ENCODE measurements at places on chromosomes 7 and 10.

- no peak for DNase-seq
Observed at GRCh38 chr7:115721293-115722217, 309.0 kb downstream of the TFEC start.

GRCh38 chr10:26439406-26440087 is 1.4 kb downstream of the APBB1IP start:
- no peak for DNase-seq

DNA sequence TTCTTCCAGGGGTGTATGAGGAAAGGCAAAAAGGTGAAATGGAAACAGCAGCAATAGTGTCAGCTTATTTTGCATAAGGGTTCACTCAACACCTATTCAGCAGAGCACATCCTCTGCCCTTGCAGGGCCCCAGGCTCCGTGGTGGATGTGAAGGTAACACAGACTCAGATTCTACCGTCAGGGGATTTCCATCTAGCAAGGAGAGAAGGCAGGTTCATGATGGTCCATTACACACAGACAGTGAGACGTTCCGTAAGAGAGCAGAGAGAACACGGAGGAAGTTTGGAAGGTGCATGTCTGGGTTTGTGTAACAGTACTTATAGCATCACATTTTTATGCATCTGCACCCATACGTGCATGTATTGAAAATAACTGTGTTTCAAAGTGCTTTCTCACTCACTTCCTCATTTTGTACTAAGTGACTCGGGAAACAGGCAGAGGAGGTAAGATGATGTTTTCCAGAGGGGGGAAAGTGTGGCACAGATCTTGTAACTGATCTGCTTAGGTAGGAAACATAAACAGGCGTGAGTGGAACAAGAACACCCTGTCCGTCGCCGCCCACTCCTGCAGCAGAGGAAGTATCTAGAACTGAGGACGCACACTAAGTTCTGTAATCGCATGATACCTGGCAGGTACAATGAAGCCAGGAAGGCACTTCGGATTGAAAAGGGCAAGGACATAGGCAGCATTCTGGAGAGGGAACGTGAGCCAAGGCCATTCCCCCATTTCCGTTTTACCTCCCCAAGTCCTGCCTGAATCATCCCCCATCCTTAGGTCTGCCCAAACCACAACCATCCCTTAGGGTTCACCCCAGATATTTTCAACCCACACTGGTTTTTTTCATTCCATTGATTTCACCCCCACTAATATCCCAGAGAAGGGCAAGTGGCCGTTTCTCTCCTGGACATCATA is 1.0 kb upstream of the ENO4 start:
- peak; percentile 71 for DNase-seq

GRCh38 chr7:86647385-86648094 is 3.8 kb downstream of the GRM3 start:
- no peak for DNase-seq

- DNase-seq, result no peak
Observed at GRCh38 chr7:107879400-107880035, 11.5 kb upstream of the DLD start.

DNA sequence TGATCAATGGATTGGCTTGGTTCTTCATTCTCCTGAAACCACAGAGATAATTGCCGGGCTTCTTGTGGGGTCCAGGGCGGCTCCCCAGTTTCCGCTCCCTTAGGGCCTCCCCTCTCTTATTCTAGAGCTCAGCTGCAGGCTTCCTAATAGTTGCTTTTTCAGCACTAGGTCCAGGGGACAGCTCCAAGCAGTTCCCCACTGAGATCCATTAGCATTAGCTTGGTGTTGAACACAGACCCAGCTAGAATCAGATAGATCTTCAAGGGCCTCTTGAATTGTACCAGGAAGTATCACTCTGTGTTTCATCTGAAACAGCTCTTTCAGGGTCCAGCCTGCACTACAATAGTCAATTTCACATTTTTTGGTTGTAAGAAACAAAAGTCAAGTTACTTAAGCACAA is 238.7 kb downstream of the SEC23IP start:
- DNase-seq, result no peak

DNA sequence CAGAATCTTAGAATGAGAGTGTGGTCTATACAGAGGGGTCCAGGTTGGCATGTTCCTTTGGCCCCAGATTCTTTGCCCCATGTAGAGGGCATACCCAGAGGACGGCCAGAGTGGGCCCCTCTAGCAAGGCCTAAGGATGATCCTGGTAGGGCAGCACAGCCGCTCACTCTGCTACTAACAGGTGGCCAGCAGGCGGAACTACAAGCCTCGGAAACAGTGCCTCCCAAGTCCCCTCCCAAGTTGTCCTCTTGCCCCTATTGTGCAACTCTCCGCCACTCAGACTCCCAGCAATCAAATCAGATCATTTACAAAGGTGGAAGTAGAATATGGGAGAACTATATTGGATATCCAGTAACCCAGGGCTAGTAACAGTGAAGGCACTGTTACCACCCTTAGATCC is 107.4 kb downstream of the STRA8 start:
- DNase-seq, result no peak

DNA sequence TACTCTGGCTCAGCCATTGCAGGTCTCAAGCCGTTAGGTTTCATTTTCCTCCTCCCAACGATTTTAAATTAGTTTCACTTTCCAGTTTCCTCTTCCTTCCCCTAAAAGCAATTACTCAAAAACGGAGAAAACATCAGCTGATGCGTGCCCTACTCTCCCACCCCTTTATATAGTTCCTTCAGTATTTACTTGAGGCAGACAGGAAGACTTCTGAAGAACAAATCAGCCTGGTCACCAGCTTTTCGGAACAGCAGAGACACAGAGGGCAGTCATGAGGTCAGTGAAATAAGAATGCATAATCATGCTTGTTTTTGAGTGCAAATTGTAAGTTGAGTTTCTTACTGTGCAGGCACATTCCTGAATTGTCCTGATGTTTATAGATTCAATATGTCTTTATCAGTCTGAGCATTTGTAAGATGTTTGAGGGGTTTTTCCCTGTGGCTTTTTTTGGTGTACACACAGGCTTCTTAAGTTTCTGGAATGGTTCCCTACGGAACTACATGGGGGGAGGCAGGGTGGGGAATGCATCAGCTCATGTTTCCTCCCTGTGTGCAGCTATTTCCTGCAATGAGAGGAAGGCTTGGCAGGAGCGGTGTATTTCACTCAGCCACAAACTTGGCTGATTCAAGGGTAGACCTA is at the start of gene IFIT3:
TSS of gene IFIT3 (plus strand) at position 195 of the 639 bp plus-strand sequence. CDS start at position 272, 77 bp downstream.
- no peak for DNase-seq

DNA sequence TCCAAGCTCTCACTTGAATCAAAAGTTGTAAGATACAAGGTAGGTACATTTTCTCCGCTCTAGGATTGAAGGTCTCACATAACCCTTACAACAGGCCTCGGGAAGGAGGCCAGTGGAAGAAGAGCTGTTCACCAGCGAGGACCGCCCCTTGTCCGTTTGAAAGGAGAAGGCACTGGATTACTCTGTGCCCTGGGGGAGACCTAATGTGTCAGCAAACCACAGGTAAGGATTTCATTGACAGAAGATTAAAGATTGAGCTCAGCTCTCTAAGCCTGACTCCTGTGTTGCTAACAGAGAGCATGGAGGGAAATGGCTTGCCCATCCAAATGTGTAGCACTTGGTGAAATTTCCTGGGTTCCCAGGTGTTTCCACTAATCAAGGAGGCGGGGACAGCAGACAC is 81.2 kb downstream of the SLC16A9 start:
- no peak for DNase-seq

DNA sequence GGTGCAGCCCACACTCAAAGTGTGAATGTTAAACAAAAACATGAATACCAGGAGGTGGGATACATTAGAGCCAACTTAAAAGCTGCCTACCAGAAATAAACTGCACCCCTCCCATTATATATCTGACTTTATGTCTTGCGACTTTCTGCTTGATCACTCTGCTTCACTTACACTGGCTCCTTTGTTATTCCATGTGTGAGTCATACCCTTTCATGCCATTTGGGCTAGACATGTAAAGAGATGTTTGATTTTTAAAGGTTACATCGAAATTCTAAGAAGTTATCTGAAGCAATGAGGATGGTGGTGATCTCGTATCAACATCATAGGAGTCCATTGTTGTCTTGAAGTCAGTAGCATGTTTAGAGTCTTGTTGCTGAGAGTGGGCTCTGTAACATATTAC is 31.6 kb upstream of the ETV1 start:
- no peak for DNase-seq

- DNase-seq, result no peak
Observed at GRCh38 chr7:77580762-77581350, 43.8 kb downstream of the PTPN12 start.

DNA sequence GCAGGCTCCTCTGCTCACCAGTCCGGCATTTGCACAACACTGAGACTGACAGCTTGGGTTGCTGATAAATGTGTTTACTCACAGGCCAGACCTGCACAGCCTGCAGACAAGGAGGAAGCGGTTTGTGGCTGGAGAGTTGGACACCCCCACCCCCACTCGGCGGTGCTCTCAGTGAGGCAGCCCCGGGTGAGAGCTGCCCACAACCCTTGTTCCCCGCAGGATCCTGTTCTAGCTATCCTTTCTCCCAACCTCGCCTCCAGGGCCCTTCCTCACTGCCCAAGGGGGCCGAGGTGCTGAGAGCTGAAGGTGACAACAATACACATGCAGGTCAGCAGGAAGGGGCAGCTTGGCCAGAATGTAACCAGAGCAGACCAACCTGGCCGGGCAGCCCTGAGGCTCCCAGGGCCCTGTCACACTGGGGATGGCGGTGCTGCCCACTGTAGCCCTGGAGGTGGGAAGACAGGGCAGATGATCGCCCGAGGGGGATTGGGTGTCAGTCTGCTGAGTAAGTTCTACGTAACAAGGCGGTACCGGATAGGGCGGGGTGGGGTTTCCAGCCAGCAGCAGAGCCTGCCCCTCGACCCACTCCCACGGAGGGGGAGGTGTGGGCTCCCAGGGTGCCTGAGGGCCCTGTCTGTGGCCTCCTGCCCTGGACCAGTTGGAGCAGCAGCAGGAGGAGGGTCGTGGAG is 2.1 kb upstream of the ADAM8 start:
- DNase-seq, result peak; percentile 55

DNA sequence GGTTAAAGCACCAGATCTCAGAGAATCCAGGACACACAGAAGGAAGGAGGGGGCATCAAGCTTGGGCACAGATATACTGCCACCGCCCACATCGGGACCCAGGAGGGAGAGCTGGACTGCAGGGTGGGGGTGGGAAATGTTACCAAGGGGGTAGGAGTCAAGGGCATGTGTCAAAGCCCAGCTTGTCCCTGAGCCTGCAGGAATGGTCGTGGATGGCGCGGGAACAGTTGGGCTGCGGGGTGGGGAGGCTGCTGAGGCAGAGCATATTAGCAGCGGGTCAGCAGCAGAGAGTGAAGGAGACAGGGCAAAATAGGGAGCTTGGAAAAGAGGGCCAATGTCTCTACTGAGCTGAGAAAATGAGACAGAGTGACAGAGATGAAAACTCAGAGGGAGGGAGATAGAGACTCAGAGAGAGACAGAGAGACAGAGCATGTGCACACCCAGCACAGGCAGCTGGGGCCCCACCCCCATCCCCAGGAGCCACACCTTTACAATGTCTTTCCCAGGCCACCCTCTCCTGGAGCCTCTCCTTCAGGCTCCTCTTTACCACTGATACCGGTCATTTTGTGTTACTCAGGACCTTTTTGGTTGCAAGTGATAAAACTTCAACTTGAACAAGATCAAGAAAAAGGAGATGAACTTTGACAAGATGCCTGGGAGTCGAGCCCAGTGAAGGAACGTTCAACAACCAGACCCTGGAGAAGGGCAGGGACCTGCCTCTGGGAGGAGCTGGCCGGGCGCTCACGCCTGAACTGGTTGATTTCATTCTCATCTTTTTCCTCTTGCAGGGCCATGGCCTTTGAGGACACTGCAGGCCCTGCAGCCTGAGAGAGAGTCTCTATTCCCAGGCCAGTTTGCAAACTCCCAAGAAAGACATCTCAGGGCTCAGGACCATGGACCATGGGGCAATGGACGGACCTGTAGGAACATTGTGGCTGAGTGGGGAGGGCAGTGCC is 50.0 kb downstream of the AOC1 start:
- no peak for DNase-seq

DNA sequence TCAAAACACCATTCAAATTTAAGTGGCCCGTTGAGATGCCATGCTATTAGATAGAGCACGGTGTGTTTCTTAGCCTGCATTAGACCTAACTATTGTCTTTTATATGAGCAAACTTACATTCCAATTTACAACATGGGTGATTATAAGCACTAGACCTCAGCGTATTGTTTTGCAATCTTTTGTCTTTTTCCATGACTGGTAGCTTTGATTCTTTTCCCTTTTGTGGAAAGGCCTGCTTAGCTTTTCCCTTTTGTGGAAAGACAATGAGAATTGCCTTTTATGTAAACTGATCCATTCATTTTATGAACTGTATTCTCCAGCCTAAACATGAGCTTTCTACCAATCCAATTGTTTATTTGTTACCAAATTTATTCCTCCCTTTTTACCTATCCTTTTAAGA is 823.1 kb downstream of the CCSER2 start:
- no peak for DNase-seq

DNA sequence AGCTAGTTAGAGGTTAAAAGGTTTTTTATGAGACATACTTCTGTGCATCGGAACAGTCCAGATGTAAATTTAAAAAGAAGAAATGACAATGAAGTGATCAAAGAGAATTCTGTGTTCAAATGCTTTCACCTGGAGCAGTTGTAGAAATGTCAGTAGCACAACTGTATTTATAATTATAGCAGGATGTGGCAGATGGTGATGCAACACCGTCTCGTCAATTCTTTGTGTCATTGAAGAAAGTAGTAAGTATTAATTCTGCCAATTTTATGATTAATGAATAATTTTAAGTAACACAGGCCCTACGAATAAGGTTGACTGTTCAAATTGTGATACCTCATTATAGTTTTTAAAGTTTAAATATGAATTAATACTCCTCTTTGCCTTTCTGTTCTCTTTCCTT is 171.1 kb downstream of the ADK start:
- no peak for DNase-seq

DNA sequence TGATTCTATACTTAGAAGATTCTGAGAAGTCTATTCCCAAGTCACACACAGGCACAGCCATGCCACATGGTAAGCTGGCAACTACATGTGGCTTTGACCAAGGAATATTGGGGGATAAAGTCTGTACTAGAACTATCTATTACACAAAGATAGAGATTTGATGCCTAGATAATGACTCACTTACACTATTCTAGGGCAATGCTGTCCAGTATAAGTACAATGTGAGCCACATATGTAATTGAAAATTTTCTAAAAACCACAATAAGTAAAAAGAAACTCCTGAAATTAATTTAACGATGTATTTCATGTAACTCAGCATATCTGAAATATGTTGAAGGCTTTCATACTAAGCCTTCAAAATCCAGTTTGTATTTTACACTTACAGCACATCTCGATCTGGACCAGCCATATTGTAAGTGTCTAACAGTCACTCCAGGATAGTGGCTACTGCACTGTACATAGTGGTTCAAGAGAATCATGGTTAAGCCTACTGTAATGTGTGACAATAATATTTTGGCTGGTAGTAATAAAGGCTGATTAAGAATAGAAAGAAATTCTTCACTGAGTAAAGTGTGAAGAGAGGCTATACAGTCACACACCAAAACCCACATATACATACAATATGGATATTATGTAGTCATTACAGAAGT is 62.8 kb downstream of the RTKN2 start:
- DNase-seq, result no peak

DNA sequence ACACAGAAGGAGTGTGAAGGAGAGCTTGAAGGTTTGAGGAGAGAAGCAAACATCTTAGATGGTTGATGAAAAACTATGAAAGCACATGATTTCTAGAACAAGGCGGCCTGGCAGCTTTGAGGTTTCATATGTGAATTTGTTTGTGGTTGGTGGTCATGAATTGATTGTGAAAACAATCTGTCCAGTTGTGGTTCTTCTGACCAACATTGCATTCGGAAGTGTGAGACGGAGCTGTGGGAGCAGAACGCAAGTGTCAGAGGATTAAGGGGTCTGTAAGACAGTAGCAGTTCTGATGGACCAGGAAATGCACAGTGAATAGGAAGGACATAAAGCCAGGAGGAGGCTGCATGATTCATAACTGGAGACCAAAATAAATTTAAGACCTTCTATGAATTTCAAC is 594.6 kb downstream of the NXPH1 start:
- no peak for DNase-seq

All from memory B cell (primary cell).